ENCODE measurements at places on chromosomes 6 and 20.

- no peak for DNase-seq
These were observed 360.5 kb downstream of the KIF16B start for GRCh38 chr20:16212790-16213189.

GRCh38 chr6:145561095-145562072 is 173.9 kb downstream of the EPM2A start:
- no peak for DNase-seq

- no peak for DNase-seq
These were observed 8.5 kb downstream of the TPD52L2 start for GRCh38 chr20:63873477-63873971.

GRCh38 chr6:16511040-16511660 is 250.1 kb downstream of the ATXN1 start:
- DNase-seq: no peak

- no peak for DNase-seq
These were observed 1.2 kb downstream of the TPD52L1 start for GRCh38 chr6:125154761-125155135.

- DNase-seq: no peak
These were observed 87.1 kb downstream of the CAP2 start for GRCh38 chr6:17480476-17480875.

DNA sequence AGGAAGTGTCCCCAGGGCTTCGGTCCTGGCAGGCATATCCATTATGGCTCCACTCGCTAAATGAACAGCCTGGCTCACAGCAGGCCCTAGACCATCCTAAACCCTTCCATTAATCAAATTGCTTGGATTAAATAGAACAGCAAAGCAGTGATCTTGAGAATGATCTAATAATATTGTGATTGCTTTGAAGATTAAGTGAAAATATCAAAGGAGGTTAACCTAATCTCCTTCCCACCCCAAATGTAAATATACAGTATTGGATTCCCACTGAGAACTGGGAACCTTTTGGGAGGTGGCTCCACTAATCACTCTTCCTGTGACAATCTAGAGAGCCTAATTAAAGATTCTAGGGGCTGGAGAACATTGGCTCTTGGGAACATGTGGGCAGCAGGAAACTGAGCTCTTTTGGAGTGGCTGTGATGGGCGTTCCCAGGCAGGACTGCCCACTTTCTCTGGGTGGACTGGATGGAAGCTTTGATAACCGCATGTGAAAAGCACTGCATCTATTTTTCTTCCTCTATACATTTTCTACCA is 68.3 kb upstream of the FRMD1 start:
- no peak for DNase-seq

DNA sequence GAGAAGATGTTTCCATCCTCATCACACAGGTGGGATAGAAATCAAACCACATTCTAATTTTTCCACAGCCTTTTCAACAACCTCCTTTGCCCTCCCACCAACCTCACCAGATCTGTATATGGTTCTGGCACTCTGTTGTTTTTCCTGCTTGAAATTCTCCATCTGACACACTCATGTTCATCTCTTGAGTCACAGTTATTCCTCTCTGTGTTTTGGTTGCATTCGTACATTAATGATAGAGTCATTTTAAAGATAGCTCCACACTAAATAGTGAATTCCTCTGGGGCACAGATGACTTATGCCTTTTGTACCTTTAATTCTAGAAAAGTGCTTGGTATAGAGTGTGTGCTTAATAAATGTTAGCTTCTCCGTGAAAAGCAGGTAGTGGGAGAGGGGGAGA is 1.4 kb upstream of the GCLC start:
- no peak for DNase-seq

DNA sequence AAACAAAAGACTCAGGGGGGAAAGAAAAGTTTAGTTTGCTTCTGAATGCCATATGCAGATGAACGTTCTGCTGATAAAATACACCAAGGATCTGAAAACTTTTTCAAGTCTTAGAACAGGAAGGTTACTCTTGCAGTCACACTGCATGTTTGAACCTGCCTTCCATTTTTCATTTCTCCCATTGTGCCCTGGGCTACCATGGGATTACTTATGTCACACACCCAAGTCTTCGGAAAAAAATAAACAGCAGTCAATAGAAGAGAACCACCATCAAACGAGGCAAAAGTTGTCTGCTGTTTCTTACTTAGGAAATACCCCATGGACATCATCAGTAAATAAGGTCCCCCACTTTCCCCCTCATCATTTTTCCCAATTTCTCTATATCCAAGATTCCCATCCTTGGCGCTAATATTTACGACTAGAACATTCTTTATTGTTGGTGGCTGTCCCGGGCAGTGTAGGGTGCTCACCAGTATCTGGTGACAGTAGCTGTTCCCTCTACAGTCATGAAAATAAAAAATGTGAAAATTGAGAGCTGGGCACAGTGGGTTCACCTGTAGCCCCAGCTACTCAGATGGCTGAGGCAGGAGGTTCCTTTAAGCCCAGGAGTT is 202.5 kb downstream of the BCAS1 start:
- no peak for DNase-seq

GRCh38 chr6:165321150-165321549 is 11.7 kb upstream of the C6orf118 start:
- DNase-seq: no peak

- no peak for DNase-seq
These were observed 144.2 kb downstream of the BTBD9 start for GRCh38 chr6:38495518-38495917.

DNA sequence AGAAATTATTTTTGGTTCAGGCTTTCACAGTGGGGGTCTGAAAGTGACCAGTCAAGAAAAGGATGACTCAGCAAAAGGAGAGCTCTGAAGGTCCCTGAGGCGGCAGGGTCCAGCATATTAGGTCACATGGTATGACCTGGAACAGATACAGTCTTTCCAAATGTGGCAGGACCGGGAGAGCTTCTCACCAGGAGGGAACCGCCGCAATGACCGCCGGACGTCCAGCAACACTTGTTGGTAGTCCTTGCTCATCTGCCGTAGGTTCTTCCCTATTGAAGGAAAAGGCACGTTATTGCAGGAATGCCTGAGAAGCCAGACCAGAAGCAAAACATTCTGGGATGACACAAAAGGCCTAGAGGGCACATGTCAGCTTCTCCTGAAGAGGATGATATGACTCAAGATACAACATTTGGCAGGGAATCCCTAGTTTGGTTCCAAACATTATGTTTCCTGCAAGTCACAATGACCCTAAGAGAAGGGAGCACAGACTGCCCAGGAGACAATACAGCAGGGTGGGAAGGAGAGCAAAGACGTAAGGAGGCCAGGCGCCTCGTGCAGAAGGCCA is 17.4 kb downstream of the TBC1D20 start:
- DNase-seq: no peak

DNA sequence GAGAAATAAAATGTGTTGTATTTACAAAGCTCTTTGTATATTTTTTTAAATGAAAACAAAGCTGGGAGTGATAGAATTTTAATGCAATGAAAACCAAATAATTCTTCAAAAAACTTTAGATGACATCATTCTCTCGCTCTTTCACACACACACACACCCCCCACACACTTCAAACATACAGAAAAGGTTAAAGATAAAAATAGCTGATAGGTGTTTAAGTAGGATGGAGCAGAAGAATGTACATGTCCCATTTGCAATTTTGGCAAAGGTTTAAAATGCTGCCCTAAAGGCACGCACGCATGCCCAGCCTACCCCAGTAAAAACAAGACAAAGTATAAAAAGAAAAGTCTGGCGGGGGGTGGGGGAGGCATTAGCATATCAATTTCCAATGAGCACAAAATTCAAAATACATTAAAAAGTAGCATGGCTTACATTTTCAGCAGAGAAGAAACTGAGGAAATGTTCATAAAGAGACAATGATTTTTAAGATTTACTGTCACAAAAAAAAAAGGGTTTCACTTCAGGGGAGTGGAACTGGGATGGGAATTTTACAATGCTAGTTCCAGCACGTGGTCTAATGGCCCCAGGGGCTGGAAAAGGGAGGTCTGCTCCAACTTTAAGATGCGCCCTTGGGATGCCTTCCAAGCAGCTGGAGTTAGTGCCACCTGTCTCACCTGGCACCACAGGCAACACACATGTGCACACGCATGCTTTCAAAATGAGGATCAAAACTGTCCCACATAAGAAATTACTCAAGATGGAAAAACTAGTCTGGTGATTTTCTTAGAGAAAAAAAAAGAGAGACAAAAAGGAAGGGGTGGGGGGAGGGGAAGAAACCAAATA is 55.1 kb upstream of the NFATC2 start:
- no peak for DNase-seq

GRCh38 chr6:17207281-17207680 is 73.9 kb upstream of the RBM24 start:
- DNase-seq: no peak

DNA sequence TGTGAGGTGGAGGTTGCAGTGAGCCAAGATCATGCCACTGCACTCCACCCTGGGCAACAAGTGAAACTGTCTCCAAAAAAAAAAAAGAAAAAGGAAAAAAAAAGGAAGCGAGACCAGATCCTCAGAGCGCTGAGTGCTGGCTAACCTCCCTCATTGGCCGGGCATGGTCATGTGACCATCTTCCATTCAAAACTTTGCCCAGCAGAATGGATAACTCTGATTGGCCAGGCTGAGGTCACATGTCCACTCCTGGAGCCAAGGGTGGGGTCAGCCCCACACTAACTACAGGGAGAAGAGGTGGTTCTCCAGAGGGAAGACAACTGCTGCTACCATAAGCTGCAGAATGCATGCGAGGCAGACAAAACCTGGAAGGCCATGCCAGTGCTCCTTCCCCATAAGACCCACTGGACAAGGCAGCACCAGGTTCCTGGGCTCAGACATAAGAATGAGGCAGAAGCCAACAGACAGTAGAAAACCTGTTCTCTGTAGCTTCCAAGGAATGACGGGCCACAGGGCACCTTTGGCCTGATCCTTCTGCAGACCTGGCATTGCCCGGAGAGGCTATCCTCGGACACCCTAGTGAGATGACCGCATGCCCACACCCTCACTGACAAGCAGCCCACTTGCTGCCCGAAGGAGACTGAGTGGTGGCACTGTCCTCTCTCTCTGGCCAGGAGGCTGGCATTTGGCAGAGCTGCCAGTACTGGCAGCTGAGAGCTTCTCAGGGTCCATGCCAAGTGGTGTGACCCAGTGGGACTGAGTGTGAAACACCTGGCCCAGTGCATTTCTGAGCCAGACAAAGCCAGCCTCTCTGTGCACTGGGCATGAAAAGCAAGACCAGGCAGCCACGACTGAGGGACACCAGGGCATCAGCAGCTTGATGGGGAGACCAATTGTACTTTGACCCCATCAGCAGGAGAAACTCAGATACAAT is 311.9 kb upstream of the SULF2 start:
- DNase-seq: no peak

Data from activated CD8-positive, alpha-beta memory T cell treated with anti-CD3 and anti-CD28 coated beads for 4 hours (primary cell).